ENCODE measurements at places on chromosomes 6 and 20. TPM values are rescaled to one million over a fixed set of nuclear protein-coding genes. Genes with fewer than 3 reads are reported as not detected.

Gene SPO11
- total RNA-seq: not detected

Gene RIPOR3
- 6.8 TPM for total RNA-seq

Gene PDE10A
- total RNA-seq: 6.0 TPM

Gene SMLR1
- not detected for total RNA-seq

Gene CCDC28A
- total RNA-seq: 19.3 TPM

DNA sequence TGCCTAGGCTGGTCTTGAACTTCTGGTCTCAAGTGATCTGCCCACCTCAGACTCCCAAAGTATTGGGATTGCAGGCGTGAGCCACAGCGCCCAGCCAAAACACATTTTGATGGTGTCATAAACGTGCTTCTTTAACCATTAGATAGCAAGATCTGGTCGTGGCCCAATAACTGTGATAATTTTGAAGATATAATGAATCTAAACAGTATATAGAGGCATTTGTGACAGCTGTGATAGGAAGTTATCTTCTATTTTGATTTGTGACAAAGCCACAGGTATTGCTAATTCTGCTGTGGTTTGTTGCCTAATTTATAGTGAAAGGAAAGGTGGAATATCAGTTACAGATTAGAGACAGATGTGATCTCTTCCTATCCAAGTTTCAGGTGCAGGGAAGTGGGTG, 695 bp upstream of the OXT start:
- no peak for DNase-seq

GRCh38 chr20:14972256-14972655, 634.8 kb upstream of the FLRT3 start:
- no peak for DNase-seq

GRCh38 chr6:148451690-148452089, 109.1 kb downstream of the SASH1 start:
- no peak for DNase-seq

GRCh38 chr6:167485186-167485978, 160.5 kb downstream of the TTLL2 start:
- DNase-seq: no peak

- no peak for DNase-seq
Measured at GRCh38 chr6:115712291-115712961, 348.3 kb downstream of the FRK start.

DNA sequence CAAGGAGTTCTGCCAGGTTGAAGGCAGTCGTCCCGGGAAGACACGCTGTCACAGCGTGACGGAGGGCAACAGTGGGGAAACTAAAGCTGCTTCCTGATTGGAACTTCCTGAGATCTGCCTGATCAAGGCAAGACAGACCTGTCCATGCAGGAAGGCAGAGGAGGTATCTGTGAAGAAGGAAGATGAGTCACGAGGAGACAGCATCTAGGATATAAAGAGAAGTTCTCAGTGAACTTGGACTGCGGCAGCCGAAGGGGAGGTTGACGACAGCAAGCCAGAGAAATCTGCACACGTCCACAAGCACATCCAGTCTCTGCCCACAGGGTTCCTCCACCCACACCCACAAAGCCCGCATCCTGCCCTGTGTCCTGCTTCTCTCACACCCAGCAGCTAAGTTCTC, 38.6 kb downstream of the PREP start:
- DNase-seq: no peak

- DNase-seq: no peak
Measured at GRCh38 chr6:39209360-39209811, 19.9 kb downstream of the KCNK5 start.

GRCh38 chr6:1296079-1296478, 15.8 kb upstream of the FOXQ1 start:
- DNase-seq: no peak

All from upper lobe of right lung (tissue), 1 donor.